ENCODE measurements at places on chromosomes 5 and 9. TPM values are rescaled to one million over a fixed set of nuclear protein-coding genes. Genes with fewer than 3 reads are reported as not detected.

The SCAMP1 gene
- total RNA-seq: 68.7 TPM

The TMEM215 gene
- total RNA-seq: not detected

The PCDHGA4 gene
- 2.6 TPM for total RNA-seq

The PNPLA7 gene
- total RNA-seq: 0.65 TPM

The SMIM33 gene
- total RNA-seq: not detected

The STK10 gene
- 27.4 TPM for total RNA-seq
